Activated T-cell treated with anti-CD3 and anti-CD28 coated beads for 1 hour (primary cell): ENCODE measurements at places on chromosomes 12 and 14.

DNA sequence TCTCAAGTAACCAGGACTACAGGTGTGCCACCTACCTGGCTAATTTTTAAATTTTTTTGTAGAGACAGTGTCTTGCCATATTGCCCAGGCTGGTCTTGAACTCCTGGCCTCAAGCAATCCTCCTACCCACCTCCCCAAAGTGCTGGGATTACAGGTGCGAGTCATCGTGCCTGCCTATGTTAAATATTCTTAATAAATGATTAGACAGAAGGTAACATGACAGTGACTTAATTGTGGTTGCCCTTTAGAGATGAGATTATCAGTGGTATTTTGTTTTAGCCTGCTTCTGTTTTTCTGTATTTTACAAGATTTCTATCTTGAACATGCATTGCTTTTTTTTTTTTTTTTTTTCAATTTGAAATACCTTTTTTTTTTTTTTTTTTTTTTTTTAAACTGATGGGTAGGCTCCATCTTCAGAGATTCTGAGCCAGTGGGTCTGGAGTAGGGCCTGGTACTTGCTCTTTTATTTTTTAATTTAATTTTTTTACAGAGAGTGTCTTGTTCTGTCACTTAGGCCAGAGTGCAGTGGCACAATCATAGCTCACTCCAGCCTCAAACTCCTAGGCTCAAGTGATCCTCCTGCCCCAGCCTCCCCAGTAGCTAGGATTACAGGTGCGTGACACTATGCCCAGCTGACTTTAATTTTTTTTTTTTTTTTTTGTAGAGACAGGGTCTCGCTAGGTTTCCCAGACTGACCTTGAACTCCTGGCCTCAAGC lies 88.4 kb downstream of the BORCS5 start:
- DNase-seq: no peak

DNA sequence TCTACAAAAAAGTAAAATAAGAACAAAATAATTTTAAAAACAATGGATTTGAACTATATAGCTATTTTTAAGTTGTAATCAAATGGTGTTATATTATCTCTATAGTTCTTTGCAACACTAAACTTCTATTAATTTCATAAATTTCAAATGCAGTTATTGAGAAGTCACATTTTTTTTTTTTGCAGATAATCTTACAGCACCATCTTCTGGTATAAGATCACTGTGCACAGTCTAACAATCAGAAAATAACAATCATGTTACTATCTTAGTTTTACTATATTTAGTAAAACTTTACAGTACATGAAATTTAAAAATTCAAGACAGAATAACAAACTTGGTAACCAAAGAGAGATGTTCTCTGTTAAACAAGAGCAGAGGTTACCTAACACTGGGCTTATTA lies 40.6 kb downstream of the GXYLT1 start:
- no peak for DNase-seq

- no peak for DNase-seq
Observed at GRCh38 chr14:67512463-67513310, 20.4 kb upstream of the PLEKHH1 start.

- no peak for DNase-seq
Observed at GRCh38 chr12:79514730-79515529, 175.8 kb downstream of the PAWR start.

DNA sequence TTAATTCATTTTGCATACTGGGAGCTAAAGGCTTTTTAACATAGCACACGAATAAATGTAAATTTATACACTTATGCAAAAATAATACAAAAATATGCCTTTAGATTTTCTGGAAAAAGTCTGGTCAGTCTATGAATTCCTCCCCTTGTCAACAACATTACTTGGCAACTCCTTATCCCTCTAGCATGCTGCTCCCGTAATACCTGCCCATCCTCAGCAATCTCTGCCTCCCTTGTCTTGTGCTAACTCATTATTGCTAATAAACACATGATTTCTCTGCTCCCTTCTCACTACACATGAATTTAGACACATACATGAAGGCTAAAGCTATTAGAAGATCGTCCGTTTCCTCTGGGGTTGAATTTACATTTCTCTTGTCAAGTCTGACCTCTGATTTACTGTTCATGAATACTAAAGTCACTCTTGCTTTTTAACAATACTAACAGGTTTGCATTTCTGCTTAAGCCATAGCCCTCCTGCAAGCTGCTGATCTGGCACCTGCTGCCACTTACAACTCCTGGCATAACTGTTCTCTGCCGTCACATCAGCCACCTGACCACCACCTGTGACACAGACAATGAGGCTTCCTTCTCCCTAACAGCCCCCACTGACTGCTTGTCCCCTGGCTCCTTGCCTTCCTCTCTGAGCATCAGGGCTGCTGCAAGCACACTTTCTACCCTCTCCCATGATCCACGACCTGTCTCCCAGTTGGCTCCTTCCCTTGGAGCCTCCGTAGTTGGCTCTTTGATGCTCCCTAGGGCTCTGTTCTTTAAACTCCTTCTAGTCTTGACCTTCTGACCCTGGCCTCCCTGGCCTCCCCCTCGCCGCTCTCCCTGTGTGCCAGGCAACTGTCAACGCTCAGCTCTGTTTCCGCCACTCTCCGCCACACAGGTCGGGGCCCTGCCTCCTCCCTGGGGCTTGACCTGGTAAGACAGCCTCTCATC lies 177.6 kb downstream of the CALM1 start:
- DNase-seq: no peak

DNA sequence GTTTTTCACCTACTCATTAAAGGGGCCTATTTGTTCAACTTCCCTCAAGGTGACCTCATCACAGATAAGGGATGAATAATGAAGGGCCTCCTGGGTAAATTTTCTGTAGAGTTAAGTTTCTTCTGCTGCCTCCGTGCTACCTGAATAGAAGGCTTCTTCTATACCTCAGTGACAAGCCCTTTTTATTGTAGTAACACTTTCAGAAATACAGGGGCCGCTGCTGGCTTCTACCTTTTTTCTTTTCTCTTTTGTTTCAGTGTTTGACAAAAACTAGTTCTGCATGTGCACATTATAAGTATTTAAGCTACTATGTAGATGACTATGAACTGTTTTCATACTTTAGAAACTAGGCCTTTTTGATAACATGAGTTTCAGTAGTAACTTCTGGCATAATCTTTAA lies 207.0 kb downstream of the NAV3 start:
- DNase-seq: no peak

DNA sequence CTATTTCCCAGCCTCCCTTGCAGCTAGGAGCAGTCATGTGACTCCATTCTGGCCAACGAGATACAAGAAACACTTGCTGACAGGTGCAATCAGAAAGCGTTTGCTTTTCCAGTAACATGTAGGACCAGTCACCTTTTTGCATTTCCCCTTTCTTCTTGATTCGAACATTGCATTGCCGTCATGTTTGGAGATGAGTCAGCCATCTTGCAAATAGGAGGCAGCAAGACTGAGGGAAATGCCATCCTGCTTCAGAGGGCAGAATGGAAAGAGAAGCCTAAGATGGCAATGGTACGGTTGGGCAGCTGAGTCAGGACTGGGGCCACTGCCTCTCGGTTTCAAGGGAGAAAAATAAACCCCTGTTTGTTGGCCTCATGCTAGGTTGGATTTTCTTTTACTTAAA lies 34.5 kb upstream of the GPR132 start:
- no peak for DNase-seq

- no peak for DNase-seq
Observed at GRCh38 chr14:58466459-58466858, 38.9 kb downstream of the KIAA0586 start.

DNA sequence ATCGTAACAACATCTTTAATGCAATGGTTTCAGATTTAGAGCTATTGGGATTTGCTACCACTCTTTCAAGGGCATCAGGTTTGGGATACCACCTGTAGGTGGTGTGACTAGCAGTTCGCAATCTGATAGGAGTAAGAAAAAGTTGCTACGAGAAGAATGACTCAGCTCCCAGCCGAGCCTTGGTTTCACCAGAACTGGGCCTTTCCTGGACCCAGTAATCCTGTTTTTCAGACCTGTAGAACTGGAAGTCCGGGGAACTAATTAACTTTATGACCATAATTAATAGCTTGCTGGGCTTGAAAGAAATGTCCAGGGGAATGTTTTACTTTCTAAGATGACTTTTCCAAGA lies 770 bp downstream of the ABHD4 start:
- no peak for DNase-seq

GRCh38 chr14:22974530-22975313 lies 7.6 kb downstream of the AJUBA start:
- DNase-seq: no peak

DNA sequence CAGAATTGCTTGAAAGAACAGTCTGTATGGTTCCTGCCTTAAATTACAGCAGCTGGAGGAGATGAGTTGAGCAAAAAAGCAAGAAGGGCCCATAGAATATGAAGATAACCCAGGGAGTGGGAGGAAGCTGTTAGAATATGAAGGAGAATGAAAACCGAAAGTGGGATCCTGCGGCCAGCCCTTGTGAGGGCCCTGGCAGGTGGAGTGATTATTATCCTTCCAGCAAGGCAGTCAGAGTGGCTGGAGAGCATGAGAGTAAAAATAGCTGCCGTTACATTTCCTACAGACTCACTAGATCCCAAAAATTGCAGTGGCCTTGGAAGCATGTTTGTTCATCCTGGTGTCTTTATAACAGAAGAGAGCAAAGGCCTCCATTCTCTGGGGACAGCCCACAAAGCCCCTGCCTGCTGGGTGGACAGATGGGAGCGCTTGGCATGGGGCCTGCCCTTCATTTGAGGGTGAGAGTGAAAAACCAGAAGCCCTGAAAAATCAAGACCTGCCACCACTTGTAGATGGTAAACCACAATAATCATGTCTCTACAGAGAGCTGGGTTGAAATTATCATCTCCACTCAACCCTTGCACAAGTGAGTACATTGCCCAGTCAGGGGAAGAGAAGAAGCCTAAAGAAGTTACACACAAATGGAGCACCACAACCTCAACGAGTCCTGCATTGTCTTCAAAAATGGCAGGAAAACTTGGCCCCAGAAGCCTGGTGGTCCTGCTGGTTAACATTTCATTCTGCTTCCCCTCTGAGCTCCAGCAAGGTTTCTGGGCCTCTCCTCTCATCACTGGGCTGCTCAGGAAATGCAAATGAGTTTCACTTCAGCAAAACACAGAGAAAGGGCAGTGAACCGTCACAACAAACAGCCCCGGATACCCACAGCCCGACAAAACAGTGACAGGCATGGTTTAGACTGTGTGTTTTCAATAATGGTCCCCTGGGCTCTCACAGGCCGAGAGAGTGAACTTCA lies 20.5 kb downstream of the ZDHHC22 start:
- no peak for DNase-seq

DNA sequence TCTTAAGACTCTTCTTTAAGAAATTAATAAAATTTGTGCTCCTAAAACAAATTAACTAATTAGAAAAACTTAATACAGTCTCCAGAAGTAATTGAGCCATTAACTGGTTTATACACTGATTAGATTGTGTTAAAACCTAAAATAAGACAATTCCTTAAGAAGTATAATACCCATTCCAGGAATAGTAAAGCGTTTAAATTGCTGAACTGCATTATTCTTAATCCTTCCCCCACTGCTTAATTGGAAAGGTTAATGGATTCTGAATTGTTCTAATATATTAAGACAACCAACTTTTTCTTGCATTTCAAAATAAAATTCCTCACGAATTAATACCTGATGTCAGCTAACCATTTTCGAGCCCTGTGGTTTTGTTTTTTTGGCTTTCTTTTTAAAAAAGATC lies 128.4 kb downstream of the KICS2 start:
- DNase-seq: no peak

DNA sequence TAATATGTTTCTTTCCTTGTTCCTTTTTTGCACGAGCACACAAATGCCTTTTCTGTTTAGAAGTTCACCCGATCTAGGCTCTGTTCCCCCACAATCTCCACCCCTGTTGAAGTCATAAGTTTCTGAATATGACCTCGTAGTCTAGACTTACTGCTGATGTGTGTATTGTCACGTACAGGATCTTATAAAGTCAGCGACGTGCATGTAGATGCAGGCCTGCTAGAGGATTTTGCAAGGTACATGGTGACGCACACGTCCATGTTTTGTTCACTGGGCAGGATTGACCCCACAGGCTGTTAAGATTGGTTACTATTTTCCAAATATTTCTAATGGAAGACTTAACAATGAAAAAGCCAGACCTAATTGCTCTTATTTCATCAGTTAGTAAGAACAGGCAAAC lies 46.2 kb upstream of the CCDC91 start:
- DNase-seq: no peak

- no peak for DNase-seq
Observed at GRCh38 chr14:96683562-96684289, 113.5 kb upstream of the VRK1 start.

DNA sequence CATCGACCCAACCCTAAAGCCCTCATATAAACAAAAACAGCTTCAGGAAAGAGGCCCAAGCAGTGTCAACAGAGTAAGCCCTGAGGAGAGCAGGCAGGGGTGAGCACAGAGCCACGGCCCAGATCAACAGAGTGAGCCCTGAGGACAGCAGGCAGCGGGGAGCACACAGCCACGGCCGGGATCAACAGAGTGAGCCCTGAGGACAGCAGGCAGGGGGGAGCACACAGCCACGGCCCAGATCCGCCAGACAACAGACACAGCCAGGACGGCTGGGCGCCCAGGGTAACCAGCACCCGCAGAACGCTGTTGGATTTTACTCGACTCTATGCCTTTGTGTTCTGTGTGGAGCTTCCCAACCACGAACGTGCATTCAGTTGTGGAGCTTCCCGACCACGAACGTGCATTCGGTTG lies 15.0 kb downstream of the CCDC85C start:
- no peak for DNase-seq

DNA sequence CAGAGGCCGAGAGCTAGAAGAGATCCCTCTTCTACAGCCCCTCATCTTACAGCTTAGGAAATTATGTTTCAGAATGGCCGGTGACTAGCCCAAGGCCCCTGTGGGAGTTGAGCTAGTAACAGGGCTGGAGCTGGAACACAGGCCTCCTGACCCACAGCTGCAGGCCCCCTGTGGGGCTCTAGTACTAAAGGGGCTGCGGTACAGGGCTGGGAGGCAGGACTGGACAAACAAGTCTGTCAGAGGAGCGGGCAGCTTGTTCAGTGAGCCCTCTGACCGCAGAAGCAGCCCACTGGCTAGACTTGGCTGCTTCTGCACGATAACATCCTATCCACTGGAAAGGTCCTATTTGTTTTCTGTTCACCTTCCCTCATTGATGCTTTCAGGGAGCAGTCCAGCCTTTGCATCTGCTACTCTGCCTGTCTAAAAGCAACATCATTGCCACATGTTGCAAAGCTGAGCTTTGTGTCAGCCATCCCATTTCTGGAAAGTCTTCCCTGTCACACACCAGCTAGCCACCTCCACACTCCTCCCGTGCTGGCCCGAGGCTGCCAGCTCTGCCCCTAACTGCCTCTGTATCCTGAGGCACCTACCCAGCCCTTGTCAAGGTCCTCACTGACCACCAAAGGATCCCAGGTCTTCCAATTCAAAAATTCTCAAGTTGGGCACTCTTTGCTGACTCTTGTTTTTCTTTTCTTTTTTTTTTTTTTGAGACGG lies 10.2 kb downstream of the PSMC1 start:
- no peak for DNase-seq

DNA sequence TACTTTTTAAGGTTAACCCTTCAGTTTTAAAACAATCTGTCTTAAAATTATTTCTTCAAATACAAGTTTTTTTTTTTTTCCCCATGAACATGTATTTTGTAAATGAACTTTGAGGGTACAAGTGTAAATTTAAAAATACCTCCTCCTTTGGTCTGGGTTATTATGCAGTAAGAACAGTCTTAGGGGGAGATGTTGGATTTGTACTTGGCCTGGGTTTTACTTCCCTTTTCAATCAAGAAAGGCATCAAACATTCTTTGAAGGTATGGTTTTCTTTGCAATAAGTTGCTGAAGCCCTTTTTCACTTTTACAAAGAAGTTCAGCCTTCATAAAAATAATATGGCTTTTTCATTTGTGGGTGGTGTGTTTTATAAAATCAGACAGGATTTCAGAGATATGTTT lies 20.5 kb downstream of the WBP11 start:
- DNase-seq: no peak

GRCh38 chr12:3973973-3974644 lies 100.9 kb upstream of the PARP11 start:
- no peak for DNase-seq
